ENCODE measurements at places on chromosomes 5 and 9.
A peak's percentile ranks its signal among the peaks of the same experiment; 100 is the strongest.

DNA sequence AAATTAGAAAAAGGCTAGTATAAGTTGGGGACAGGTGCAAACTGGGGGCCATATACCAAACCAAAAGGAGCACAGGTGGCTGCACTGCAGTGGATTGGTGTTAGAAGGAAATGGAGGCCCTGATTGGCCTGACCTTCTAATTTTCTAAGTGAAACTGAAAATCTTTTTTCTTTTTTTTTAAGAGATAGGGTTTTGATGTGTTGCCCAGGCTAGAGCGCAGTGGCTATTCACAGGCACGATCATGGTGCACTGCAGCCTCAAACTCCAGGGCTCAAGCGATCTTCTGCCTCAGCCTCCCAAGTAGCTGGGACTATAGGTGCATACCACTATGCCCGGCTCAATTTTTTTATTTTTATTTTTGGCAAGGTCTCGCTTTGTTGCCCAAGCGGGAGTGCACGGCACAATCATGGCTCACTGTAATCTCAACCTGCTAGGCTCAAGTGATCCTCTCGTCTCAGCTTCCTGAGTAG is 9.8 kb upstream of the CCDC69 start:
- no peak for DNase-seq

DNA sequence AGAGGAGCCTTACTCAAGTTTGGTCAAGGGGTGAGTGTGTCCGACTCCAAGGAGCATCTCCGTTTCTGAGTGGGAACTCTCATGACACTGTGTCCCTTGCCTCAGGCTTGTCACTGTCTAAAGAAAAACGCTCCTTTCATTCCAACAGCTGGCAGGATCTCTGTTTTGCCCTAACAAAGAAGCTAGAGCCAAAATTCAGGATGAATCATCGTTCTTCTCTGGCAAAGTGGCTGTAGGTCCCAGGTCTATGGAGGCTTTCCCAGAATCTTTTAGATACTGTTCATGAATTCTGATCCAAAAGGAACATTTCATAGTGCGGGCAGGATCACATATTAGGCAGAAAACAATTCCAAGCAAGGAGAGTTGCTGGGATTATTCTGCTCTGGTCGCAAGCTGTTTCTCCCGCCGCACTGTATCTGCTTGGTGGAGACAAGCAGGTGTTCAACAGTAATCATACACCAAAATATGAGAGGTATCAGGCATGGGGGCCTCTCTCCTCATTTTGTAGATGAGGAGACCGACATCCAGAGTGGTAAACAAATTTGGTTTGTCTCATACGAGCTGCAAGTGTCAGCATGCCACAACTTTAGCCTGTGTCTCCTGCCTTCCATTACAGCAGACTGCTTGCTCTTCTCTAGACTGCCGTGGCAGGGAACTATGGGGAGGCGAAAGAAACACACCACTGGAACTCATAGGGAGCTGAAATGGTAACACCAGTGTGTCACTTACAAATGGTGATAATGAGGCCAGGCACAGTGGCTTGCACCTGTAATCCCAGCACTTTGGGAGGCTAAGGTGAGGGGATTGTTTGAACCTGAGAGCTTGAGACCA is 72.6 kb downstream of the ENTREP1 start:
- no peak for DNase-seq

- DNase-seq: no peak
These were observed 215.6 kb upstream of the NREP start for GRCh38 chr5:111972548-111972947.

DNA sequence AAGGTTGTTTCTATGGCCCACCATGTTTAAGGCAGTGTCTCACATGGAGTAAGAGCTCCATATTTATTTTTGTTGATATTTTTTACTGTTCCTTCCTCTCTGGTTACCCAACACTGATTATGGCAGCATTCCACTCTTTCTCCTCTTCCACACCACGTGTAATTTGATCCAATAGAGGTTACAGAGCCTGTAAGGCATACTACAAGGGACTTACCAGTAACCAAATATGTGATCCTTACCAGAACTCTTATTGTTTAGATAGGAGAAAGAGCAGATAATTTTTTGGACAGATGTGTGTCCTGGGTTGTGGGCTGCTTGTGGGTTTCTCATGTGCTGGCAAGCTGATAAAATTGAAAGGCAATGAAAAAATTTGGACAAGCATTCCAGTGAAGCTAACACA is 261.3 kb downstream of the TMEM167A start:
- no peak for DNase-seq

- no peak for DNase-seq
These were observed 131.6 kb upstream of the TRPM3 start for GRCh38 chr9:71253011-71253410.

GRCh38 chr5:177987326-177987725 is 8.7 kb downstream of the PROP1 start:
- no peak for DNase-seq

- DNase-seq: no peak
These were observed 37.0 kb downstream of the CXXC5 start for GRCh38 chr5:139684881-139685749.

GRCh38 chr5:133247881-133248624 is 196.2 kb downstream of the HSPA4 start:
- peak; percentile 84 for DNase-seq

- no peak for DNase-seq
These were observed 323.9 kb upstream of the MSX2 start for GRCh38 chr5:174400461-174400860.

DNA sequence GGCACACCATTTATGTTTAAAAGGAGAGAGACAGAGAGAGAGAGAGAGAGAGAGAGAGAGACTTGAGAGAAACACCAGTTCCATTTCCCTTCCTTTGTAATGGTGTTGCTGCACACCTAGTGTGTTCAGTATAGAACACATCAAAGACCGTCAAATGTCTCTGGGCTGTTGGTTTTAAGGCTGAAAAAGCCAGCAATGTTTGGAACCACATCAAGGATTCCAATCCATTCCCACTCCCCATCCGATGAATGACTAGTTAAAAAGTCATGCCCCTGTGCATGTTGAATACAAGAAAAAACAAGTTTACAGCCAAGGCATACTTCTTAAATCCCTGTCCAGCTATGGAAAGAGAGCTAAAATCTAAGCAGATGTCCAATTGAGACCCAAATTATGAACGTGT is 83.0 kb upstream of the IFNE start:
- DNase-seq: no peak

- no peak for DNase-seq
These were observed 209.3 kb downstream of the GAPVD1 start for GRCh38 chr9:125470767-125471580.

DNA sequence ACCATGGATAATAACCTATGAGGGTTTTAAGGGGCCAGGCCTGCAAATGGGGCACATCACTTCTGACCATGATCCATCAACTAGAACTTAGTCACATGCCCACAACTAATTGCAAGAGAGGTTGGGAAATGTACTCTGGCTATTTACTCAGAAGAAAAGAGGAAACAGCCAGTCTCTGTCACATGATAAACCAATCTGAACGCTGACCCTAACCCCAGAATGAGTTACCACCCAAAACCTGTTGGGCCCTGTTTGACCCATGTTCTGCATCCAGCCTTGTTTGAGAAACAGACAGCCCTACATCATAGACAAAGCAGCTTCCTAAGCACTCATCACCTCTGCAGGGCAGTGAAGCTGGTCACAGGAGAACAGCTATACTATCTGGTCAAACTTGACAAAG is 5.8 kb downstream of the MACROH2A1 start:
- DNase-seq: no peak

DNA sequence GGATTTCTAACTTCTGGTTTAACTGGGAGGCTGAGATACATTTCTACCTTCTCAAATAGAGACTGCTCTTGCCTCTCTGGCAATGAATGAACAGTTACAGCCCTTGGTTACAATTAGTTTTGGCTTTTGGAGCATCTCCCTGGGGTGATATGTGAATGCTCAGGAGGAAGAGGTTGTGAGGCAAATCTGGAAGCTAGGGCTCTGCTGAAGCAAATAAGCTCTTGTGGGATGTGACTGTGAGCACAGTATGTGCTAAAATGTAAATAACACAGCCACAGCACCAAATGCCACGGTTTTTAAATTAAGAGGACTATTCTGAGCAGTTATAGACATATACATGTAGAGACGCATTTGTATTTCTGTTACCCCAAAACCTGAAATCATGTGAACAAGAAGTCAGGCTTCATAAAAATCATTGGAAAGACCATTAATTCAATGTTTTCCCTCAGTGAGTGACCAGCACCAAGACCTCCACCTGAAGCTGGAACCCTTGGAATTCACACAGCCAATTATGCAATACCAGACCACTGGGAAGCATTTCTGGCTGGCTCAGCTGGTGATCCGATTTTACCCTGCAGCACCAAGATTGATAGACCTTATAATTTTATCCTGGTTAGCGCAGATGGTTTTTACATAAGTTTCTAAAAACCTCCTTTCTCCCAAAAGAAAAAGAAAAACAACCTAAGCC is 3.0 kb upstream of the SLC44A1 start:
- no peak for DNase-seq
